ENCODE measurements at places on chromosomes 5 and 9.

GRCh38 chr5:56588636-56589480 lies 226.5 kb upstream of the MAP3K1 start:
- no peak for DNase-seq

DNA sequence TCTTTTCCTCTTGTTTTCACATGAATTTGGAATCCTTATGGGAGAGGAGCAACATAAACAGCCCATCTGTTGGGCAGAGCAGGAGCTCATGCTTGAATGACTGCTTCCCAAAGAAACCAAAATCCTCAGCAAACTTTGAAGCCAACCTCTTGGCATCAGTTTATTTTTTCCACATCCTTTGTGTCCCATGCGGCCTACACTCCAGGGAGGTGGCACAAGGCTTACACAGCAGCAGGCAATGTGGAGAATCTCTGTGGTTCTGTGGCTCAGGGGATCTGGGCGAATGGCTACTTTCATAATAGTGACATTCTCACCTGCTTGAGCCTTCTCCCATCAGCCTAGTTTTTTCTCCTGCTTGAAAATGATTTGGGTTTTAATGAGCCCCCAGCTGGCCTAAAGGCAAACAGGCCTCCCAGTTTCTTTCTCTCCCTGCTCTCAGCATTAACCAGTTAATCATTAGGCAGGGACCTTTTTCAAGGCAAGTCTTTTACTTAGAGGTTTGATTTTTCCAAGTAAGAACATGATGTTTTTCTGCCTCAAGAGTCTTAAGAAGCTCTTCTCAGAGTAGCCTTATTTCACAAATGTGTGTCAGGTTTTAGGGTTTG lies 370.3 kb downstream of the ARHGEF28 start:
- no peak for DNase-seq

GRCh38 chr9:105842023-105842644 lies 147.8 kb downstream of the TMEM38B start:
- DNase-seq: no peak

DNA sequence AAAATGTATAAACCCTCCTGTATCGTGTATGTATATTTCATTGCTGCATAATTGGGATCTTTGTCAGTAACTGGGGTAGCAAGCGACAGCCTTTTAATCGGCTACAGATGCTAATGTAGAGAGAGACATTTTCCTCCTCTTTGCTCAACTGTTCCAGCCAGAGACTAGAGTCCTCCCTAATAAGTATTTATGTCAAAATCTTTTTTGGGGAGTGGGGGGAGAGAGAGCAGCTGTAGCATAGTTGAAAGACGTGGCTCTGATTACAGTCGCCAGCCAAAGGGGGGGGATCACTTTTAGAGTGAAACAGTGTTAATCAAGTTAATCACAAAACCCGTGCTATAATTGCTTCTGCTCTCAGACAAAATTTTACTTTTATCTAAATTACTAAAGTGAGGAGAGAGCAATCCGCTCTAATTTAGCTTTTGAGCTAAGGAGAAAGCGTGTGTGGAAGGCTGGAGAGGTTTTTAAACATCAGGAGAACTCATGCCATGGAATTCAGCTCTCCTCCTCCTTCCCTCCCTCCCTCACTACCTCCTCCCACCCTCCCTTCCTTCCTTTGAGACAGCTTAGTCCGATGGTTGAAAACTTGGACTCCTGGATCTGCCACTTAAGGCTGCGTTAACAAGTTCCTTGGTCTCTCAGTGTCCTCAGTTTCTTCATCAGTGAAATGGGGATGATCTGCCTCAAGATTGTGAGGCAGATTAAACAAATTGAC lies 87.3 kb upstream of the ZNF618 start:
- no peak for DNase-seq

GRCh38 chr9:133144142-133144903 lies 19.4 kb downstream of the GBGT1 start:
- DNase-seq: peak; percentile 91
